ELR (cell line): ENCODE measurements at places on chromosomes 2 and 18.
A peak's percentile ranks its signal among the peaks of the same experiment; 100 is the strongest.

- peak; percentile 81 for DNase-seq
These were observed 40.4 kb downstream of the DHRS9 start for GRCh38 chr2:169109502-169110409.

- DNase-seq, result peak; percentile 86
These were observed 99.9 kb downstream of the TRIB2 start for GRCh38 chr2:12816379-12817306.

DNA sequence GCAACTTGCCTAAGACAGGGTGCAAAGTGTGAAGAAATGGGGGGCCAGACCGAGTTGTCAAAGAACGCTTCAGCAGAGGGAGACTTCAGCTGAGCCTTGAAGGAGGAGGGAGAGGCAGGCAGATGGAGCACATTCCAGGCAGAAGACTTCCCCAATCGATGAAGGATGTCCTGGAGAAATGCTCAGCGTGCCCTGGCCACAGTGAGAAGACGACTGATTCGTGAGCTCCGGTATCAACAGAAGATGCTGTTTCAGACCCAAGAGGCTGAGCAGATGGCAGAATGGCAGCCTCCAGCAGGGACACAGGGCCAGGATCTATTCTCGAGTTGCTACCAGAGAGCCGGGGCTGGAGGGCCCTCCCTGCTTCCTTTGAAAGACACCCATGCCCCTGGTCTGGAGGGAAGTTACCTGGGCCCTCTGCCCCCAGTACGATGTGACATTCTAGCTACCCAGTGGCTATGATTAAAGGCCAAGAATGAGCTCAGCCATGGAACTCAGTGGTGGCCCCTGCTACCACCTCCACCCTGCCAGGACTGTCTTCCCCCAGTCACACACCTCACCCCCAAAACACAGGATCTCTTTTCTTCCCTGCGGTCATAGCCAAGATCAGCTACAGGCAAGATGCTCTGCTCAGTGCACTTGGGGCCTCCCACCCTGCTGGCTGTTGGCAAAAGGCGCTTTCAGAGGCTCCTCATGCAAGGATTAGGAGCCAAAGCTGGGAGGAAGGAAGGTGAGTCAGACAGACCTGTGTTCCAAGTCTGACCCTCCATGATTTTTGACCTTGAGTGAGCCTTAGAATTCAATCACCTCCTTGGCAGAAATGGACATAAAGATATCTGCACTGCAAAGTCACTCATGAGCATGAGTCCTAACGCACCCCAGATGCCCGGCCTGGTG lies 84.3 kb downstream of the TFCP2L1 start:
- DNase-seq, result no peak

- no peak for DNase-seq
These were observed 342.6 kb upstream of the FIGN start for GRCh38 chr2:164078421-164078820.

DNA sequence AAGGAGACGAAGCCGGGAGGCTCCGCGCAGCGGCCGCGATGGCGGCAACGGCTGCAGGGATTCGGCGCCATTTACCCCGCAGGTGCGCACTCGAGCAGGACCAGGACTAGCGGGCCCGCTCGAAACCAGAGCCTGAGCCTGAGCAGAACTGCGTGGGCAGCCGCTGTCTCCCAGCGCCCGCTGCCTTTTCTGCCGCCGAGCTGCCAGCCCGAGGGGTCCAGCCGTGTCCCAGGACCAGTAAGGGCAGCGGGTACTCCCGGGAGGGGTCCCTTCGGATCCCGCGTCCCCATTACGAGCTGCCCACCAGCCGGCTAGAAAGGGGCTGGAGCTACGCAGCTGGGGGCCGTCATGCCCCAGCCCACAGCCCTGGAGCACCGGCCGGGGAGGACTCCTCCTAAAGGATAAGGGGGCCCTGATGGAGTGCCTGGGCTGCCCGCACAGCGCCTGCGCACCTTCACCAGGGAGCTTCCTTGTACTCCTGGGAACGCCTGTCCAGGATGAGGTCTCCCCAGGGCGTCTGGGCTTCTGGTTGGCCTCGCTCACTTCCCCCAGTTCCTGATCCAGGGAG lies 9.9 kb downstream of the ALPP start:
- no peak for DNase-seq

GRCh38 chr18:50409236-50409635 lies 34.4 kb downstream of the SKA1 start:
- no peak for DNase-seq

- no peak for DNase-seq
These were observed 382.6 kb upstream of the CDH2 start for GRCh38 chr18:28559511-28559910.

DNA sequence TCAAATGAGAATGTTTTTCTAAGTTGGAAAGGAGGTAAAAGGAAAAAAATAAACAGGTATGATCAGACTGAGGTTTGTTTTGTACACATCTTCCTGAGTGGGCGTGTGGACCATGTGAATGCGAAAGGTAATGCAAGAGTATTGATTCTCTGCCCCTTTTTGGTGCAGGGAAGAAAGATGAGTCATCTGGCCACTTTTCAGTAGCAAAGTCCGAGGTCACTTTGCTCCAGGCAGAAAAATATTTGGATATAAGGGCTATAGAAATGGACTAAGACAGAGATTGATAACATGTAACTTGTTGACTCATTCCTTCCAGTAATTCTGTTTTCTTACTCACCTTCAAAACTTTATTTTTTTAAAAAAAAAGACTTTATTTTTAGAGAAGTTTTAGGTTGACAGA lies 130.5 kb downstream of the DSEL start:
- peak; percentile 57 for DNase-seq

- DNase-seq, result no peak
These were observed 181.2 kb downstream of the DYSF start for GRCh38 chr2:71634567-71634966.

- DNase-seq, result no peak
These were observed 661.7 kb upstream of the NRXN1 start for GRCh38 chr2:51693640-51694039.

DNA sequence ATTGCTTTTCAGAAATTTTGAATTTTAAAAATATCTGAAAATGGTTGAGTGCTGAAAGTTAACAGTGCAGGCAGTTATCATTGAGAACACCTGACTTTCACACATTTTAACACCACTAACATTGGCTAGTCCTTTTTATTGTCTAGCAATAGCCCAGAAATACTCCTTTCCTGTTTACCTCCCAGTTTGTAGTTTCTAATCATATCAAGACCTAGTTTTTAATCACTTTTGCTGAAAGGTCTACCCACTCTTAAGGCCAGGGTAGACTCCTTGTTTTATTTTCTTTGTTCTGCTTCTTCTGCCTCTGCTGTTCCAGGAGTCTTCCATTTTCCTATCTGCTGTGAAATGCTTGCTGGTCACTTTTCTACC lies 72.1 kb downstream of the UBE2E3 start:
- no peak for DNase-seq
